ENCODE measurements at places on chromosomes 1 and 21.

GRCh38 chr21:40556442-40556968 is 290.5 kb downstream of the DSCAM start:
- no peak for DNase-seq

DNA sequence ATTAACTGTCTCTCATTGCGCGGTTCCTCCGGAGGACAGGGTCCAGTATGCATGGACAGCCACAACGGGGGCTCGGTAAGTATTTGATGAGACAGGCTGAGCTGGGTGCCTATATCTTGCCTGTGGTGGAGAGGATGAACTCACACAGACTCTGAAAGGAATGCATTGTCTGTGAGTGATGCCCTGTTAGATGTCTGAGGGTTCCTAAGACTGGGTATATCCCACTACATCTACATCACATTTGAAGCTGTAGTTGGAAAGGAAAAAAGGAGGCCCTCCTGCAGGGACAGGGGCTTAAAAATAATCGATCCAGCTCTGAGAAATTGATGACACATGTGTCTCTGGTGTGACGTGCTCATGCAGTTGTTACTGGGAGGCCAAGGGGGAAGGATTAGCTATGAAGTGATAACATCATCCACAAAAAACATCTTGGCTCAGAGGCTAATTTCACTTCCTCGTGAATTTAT is 1.9 kb downstream of the ADARB1 start:
- DNase-seq = peak; percentile 46

DNA sequence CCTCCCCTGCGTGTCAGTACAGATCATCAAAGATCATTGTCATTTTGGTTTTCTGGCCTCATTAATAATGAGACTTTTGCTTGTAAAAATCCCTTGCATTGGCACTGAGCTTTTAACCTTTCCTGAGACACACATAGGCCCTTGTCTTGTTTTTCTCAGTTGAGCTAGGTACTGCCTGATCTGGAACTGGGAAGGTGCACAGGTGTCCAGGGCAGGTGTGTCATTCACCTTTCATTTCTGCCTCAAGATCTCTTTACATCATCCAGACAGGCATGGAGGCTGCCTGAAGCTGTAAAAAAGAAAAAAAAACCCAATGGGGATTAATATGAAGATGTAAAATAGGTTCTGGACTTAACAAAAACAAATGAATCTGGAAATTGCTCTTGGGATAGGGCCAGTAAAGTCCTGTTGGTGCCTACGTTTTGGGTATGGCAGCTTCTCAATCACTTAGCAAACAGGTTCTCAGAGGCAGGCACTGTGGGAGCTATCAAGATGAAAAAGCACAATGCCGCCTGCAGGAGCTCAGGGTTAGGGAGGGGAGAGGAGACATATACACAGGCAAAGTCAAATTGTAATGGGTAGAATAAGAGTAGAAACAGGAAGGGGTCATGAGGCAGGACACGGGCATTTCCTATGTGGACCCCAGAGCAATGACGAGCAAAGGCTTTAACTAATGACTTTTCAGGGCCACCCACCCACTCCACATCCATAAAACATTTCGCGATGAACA is 1.0 kb upstream of the KCNC4 start:
- DNase-seq = no peak

DNA sequence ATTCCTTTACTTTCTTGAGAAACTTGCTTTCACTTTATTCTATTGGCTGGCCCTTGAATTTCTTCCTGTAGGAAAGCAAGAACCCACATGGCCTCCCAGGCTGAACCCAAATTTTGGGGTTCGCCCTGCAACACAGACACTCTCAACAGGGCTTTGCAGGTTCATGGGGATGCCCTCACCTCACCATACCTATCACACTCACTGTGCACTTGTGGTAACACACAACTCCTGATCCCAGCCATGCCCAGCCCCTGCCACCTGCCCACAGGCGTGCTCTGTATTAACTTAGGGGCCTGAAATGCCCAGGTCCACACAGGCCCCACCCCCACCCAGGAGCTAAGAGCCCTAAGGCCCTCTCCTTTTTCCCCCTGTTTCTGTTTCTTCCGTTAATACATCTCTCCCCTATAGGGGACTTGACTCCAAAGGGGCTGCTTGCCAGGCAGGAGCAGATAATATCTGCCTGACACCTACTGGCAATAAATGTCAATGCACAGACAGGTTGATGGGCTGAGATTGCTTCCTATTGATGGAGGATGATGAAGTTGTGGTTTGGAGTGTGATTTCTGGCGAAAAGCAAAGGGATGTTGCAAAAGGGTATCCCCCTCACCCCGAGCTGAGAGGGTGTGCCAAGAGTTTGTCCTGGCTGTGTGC is 171.5 kb downstream of the AJAP1 start:
- no peak for DNase-seq

DNA sequence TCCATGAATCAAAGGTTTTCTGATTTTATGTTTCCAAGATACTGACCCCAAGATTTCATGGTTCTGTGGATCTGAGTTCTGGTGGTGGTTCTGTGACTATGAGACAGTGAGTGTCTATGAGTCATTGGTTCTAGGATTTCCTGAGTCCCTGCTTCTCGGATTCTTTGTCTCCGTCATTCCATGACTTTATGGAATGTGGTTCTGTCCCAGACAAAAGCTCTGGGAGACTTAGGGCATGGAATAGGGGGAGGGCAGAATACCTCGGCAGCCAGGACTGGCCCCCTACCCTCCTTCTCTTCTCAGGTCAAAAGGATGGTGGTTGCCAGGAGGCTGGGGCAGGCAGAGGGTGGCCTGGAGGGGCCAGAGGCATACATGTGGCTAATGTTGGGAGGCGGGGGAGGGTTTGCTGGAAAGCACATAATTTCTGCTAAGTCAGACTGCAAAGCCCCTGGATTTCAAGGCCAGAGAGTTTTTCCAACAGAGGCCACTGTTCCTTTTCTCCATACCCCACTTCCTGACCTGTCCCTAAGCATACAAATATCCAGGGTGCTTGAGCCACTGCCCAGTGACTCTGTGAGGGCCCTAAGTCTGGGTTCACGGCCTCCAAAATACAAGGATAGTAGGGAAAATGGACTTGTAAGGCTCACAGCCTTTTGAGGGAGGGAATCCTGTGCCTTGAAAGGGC is 17.2 kb downstream of the CDCP2 start:
- DNase-seq = no peak

- DNase-seq = no peak
Observed at GRCh38 chr1:183328371-183328770, 89.8 kb downstream of the NMNAT2 start.

- no peak for DNase-seq
Observed at GRCh38 chr1:56331207-56331891, 248.0 kb downstream of the PLPP3 start.

- DNase-seq = no peak
Observed at GRCh38 chr1:180515364-180515763, 13.0 kb upstream of the ACBD6 start.

Data from GM03348 (cell line).